Renal pelvis (tissue), 12 donors: ENCODE measurements at places on chromosomes 6 and 20. TPM values are rescaled to one million over a fixed set of nuclear protein-coding genes. Genes with fewer than 3 reads are reported as not detected.
A peak's percentile ranks its signal among the peaks of the same experiment; 100 is the strongest.

DNA sequence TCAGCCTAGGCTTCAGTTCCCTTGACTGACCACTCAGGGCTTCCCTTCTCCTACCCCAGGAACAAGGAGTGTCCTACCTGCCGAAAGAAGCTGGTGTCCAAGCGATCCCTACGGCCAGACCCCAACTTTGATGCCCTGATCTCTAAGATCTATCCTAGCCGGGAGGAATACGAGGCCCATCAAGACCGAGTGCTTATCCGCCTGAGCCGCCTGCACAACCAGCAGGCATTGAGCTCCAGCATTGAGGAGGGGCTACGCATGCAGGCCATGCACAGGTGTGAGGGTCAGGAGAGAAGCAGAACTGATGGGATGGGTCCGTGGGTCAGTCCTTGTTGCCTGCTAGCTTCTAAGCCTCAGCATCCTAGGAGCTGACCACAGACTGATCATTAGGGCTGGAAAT lies 1.6 kb downstream of the RING1 start:
- DNase-seq = no peak

DNA sequence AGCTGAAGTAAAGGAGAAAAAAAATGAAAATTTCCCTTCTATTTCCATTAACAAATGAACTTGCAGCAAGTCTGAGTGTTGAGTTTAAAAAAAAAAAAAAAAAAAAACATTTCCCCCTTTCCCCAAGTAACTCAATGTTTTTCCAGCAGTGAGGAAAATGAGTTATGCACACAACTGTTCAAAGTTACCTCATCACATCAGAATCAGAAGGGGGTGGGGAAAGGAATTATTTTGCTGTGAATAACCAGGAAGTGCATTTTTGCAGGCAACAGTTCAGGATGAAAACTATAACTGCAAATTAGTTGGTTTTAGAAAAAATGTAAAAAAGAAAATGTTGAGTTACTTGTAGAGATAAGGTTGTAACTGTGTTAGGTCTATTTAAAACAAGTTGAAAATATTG lies 568.9 kb upstream of the CITED2 start:
- peak; percentile 62 for DNase-seq

- no peak for DNase-seq
Observed at GRCh38 chr20:13424174-13424833, 203.2 kb downstream of the ISM1 start.

- DNase-seq = peak; percentile 66
Observed at GRCh38 chr6:158923805-158924498, 76.0 kb downstream of the RSPH3 start.

DNA sequence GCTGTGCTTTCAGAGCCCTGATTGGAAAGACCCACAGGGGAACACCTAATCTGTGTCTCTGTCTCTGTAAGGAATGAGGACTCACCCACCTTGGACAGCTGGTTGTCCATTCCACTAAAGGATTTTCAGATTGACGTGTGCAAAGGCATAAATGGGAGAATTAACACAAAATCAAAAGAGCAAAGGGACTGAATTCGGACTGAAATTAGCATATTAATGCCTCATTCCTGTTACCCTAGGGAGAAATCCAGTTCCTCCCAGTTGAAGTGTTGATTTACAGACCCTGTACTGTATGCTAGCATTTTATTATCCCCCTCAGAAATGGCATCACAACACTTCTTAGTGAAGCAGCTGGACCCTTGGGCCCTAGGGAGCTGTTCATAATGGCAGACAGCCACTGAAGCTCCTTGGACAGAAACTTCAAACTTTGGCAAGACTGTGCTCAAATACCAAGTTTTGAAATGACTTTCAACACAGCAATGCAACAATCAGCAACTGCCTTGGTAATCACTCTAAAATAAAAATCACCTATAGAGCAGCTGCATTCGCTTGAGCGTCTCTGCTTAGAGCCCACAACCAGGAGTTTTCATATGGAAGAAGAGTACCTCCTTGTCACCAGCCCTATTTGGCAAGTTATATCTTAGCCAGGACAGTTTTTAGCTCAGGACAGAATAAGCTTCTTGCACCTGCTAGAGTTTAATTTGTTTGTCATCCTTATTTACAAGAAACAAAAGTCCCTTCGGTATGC lies 118.1 kb downstream of the TRDN start:
- DNase-seq = no peak

DNA sequence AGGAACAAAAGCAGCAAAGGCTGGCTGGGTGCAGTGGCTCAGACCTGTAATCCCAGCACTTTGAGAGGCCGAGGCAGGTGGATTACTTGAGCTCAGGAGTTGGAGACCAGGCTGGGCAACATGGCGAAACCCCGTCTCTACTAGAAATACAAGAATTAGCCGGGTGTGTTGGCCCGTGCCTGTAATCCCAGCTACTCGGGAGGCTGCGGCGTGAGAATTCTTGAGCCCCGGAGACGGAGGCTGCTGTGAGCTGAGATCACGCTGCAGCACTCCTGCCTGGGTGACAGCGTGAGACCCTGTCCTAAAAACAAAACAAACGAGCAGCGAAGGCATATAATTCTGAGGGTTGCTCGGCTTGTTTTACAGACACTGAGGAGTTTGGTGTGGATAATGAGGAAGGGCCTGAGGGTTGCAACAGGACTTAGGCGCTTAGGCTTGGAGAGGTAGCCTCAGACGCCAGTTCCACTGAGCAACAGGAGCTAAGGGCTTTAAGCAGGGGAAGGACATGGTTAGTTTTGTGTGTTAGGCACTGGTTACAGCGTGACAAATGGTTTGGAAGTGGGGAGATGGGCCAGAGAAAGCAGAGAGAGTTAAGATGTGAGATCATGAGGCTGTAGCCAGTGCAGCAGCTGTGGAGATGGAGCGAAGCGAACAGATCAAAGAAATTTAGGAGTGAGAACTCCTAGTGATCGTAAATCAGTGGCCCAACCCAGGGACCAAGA lies 1.2 kb downstream of the MYH7B start:
- DNase-seq = peak; percentile 35

GRCh38 chr6:52304983-52305390 lies 20.4 kb upstream of the MCM3 start:
- DNase-seq = no peak

DNA sequence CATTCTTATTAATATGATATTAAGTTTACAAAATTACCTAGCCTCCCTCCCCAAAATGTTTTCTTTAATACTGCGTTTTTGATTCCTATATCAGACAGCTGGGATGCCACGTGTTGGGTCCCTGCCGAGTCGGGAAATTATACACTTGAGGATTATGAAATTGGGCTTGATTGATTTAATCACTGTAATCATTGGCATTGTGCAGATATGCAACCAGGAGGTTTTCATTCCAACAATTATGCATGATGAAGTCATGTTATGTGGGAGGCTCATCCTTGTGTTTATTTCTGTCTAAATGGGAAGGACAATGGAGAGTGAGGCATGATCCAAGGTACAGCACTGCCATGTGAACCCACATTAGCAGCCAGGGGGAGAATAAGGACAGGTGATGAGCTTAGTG lies 30.6 kb upstream of the RIPOR2 start:
- no peak for DNase-seq

The ZBTB12 gene
- 29.6 TPM for polyA plus RNA-seq

The CBFA2T2 gene
- polyA plus RNA-seq = 35.2 TPM

The LGSN gene
- polyA plus RNA-seq = 0.43 TPM

The PDE7B gene
- 6.1 TPM for polyA plus RNA-seq

The HEY2 gene
- 7.2 TPM for polyA plus RNA-seq

The MRPL18 gene
- 68.4 TPM for polyA plus RNA-seq

The SLC13A3 gene
- polyA plus RNA-seq = 18.5 TPM

The CEP43 gene
- 48.6 TPM for polyA plus RNA-seq

The PAX1 gene
- 0.01 TPM for polyA plus RNA-seq

The IL17F gene
- polyA plus RNA-seq = 0.27 TPM
